ENCODE measurements at places on chromosomes 16 and 17.

DNA sequence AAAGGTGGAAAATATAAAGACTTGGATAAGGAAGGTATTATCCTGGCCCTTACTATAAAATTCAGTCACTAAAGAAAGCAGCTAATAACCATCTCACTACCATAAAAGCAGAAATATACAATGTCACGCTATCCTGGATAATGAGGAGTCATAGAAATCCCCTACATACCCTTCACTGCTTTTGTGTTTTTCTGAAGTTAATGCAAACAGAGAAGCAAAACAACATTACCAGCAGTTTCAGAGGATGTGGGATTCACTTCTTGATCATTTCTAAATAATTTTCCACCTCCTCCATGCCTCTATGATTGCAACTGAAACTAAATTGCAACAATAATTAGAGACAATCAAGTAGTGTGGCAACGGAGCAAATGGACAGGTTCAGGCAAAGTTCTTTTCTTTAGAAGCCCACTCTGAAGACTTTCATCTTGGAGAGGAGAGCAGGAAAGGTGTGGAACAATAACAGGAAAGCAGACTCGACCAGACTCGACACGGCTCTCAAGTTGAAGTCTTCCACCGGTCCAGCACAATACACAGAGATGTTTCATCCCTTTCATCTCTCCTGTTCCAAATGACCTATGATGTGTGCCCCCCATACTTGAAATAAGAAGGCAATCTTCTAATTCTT is 10.2 kb downstream of the CYTH1 start:
- DNase-seq = peak; percentile 47

GRCh38 chr16:17203424-17203823 is 267.3 kb downstream of the XYLT1 start:
- DNase-seq = no peak

DNA sequence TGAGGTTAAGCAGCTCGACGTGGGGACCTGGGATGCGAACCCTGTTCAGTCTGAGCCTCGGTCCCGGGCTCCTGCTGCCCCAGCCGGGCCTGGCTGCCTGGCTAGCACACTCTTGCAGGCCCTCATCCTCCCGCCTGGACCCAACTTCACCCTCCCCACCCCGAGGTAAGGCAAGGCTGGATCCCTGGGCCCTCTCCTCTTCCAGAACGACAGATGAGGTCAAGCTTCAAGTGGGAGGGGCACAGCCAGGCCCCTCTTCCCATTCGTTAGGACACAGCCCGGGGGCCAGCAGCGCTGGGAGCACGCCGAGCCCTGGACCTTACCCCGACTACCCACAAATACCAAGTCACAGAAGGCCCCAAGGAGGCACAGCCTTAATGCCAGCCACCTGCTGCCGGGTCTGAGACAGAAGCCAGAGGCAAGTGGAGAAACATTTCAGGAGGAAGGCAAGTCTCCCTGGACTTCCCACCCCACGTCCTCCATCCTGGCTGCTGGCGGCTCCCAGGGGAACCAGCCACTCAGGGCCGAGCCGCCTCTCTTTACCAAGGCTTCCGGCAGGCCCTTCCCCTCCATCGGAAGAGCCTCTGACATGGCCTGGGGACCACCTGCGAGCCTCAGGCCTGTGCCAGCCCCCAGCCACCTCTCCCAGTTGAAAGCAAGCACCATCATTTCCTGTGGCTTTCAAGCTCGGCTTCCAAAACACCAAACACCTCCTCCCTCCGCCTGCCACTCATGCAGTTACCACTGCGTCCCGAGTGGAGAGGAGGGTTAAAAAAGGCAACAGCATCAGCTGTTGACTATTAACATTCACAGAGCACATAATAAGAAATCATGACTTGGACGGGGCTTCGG is 59.9 kb downstream of the RPH3AL start:
- DNase-seq = no peak

GRCh38 chr16:72313903-72314302 is 141.9 kb upstream of the PMFBP1 start:
- no peak for DNase-seq

- no peak for DNase-seq
These were observed 30.4 kb downstream of the RAI1 start for GRCh38 chr17:17711641-17712162.

GRCh38 chr16:79725051-79725450 is 124.5 kb upstream of the MAF start:
- no peak for DNase-seq

- DNase-seq = no peak
These were observed 15.1 kb downstream of the NQO1 start for GRCh38 chr16:69711115-69711740.

DNA sequence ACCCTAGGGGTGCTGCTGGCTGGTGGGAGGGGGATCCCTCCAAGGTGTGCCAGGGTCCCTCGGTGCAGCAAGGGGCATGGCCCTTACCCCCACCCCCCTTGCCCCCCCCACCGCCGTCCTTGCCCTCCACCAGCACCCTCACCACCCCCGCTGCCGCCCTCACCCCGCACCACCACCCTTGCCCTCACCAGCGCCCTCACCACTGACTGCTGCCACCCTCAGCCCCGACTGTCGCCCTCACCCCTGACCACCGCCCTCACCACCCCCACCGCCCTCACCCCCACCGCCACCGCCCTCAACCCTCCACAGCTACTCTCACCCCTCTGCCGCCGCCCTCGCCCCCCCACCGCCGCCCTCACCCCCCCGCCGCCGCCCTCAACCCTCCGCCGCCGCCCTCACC is 23.1 kb upstream of the ACSF3 start:
- DNase-seq = no peak

- DNase-seq = no peak
These were observed 949 bp upstream of the GSPT1 start for GRCh38 chr16:11916524-11917285.

GRCh38 chr17:19654896-19655295 is 6.3 kb downstream of the ALDH3A2 start:
- no peak for DNase-seq

DNA sequence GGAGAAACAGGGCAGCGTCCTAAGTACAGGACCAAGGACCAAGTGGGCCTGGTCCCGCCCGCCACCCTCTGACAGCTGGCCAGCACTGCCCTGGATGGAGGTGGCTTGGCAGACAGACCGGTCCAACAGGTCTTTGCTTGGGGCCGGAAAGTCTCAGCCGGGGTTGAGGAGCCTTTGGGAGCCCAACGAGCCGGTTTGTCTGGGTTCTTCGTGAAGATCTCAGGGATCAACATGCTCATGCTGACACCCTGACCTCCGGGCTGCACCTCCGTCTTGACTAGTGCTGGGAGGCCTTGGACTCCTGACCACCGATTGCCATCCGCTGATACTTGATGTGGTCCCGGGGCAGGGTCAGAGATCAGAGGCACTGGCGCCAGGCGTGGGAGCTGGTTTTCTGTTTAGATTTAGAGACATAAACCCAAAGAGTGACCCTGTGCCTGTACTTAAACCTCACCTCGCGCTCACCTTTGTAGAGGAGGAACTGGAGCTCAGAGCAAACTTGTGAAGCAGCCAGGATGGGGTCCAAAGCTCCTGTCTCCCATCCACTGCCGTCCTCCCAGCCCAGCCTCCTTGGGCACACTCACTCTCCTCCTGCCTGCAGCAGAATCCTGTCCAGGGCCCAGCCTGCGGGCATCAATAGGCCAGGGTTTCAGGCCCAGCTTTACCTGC is 92.1 kb upstream of the GSE1 start:
- DNase-seq = no peak

DNA sequence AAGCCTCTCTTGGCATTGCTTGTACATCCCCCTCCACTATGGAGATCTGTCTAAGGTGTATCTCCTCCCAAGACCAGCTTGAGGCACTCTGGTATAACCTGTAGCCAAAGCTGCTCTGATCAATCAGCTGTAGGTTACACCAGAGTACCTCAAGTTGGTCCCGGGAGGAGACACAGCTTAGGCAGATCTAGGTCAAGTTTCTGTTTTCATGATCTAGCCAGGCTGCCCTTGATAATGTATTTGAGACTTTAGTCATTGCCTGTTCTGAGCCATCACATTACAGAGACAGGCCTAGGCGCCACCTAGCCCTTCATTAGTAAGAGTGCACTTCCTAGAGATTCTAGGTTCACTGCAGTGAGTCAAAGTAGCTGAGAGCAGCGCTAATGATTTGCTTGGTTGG is 31.4 kb downstream of the ASGR1 start:
- DNase-seq = no peak

DNA sequence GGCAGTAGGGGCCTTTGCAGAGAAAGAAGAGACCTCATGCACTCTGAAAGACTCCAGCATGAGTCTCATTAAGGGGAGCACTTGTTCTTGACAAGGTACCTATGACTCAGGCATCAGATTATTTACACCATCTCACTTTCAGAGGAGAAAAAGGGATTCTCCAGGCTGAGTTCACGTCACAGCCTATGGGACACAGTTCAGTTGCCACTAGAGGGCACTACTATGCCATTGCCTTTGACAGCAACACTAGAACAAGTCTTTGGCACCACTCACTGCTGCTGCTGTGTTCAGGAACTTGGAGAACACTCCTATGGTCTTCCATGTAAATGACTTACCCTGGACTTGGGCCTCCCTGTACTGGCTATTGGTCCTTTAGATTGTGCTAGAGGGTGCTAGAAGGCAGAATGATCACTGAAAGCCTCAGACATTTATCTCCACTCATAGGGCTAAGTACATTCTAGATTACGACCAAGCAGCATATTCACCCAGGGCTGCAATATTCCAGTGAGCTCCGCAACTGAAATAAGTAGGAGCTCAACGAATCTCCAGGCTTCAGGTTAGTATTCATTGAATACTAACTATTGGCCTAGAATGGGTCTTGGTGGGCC is 225.1 kb upstream of the CA10 start:
- DNase-seq = peak; percentile 9

DNA sequence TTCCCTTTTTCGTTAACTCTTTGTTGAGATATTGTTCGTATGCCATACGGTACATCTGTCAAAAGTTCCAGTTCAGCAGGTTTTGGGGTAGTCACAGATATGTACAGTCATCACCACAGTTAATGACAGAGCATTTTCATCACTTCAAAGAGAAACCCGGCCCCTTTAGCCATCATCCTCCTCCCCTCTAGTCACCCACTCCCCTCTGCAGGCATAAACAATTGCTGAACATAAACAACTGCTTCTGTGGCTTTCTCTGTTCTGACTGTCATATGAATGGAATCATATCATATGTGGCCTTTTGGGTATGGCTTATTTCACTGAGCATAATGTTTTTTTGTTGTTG is 59.3 kb downstream of the RNF213 start:
- DNase-seq = no peak

DNA sequence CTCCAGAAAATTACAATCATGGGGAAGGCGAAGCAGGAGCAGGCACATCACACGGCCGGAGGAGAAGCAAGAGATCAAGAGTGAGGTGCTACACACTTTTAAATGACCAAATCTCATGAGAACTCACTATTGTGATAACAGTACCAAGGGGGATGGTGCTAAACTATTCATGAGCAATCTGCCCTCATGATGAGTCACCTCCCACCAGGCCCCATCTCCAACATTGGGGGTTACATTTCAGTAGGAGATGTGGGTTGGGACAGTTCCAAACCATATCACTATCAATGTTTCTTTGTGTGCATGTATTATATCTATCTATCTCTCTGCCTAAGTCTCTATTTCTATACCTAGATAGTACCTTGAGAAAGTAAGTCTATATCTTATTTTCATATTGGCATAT is 724.8 kb downstream of the CDH11 start:
- DNase-seq = no peak

GRCh38 chr17:6815775-6816174 is 15.8 kb downstream of the TEKT1 start:
- DNase-seq = no peak

DNA sequence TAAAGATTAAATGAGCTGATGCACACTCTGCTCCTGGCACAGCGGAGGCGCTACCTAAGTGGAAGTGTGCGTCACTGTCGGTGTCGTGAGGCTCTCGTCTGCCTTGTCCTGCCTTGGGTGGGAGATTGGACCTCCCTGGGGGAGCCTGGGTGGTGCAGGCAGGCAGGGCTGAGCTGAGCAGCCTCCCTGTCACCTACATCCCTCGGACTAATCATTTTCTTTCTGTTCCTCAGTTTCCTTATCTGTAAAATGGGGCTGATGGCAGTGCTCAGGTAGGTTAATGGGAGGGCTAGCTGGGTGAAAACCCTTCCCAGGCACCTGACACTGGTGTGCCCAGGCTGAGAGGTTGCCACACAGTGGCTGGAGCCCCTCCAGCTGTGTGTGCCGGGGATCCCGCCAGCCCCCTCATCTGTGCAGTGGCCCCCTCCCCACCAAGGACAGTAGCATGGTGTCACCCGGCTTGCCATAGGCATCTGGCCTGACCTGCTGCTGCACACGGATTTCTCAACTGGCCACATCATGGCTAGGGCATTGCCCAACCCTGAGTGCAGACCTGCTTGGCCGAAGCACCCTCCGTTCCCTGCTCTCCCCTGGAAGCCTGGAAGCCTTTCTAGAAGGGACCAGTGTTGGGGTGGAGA is 4.3 kb downstream of the ADCY7 start:
- DNase-seq = no peak

- no peak for DNase-seq
These were observed 23.7 kb upstream of the RCVRN start for GRCh38 chr17:9928601-9929333.

DNA sequence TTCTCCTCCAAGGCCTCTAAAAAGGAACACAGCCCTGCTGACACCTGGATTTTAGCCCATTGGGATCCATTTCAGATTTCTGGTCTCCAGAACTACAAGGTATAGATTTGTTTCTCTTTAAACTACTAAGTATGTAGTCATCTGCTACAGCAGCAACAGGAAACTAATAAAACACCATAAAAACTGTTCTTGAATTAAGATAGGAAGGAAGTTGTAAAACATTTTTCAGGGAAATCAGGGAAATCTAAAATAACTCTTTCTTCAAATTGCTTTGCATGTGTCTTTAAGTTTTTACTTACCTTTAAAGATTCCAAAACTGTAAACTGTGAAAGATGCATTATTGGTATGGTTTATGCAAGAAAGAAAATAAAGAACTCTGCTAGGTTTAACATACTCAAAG is 407.0 kb upstream of the TOM1L1 start:
- no peak for DNase-seq

DNA sequence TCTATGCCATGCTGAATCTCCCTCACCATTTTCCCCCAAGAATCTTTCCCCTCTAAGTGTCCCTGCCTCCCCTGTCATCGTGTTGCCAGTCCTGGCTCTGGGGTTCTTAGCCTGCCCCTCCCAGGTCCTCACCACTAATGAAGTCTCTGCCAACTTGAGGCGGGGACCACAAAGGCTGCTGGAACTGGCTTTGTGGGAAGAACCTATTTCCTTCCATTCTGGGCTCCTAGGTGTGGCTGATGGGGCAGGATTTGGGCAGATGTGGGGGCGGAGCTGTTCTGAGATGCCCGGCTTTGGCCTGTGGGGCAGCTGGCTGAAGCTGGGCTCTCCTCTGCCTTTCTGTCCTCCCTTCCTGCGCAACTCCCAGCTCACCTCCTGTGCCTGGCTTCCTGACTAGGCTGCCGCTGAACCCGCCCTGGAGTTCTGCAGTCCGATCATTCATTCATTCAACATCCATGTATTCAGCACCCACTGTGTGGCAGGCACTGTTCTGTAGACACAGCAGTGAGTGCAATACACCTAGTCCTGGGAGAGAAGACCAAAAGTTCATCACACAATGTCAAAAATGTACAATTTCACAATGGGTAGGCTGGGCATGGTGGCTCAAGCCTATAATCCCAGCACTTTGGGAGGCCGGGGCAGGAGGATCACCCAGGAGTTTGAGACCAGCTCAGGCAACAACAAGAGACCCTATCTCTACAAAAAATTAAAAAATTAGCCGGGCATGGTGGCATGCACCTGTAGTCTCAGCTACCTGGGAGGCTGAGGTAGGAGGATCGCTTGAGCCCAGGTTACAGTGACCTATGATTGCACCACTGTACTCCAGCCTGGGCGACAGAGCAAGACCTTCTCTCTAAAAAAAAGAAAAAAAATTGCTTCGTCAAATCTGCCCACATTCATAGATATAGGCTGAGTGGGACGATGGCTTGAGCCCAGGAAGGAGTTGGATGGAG is 1.9 kb upstream of the SNN start:
- DNase-seq = no peak

Data from GM10248 (cell line).